Vagina (tissue), 2 donors: ENCODE measurements at places on chromosomes 1 and 21. TPM values are rescaled to one million over a fixed set of nuclear protein-coding genes. Genes with fewer than 3 reads are reported as not detected.
A peak's percentile ranks its signal among the peaks of the same experiment; 100 is the strongest.

PRR9 gene
- total RNA-seq, result not detected

DNA sequence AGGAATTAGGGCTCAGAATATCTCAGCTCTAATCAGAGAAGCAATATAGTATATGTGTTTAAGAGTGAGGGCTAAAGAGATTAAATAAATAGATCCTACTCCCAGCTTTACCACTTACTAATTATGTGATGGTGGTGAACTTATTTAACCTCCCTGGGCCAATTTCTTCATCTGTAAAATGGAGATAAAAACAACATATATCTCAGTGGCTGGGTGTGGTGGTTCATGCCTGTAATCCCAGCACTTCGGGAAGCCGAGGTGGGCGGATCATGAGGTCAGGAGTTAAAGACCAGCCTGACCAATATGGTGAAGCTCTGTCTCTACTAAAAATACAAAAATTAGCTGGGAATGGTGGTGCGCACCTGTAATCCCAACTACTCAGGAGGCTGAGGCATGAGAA lies 135.2 kb downstream of the SLC44A5 start:
- H3K27me3 ChIP-seq, result no peaks in the 10 kb centered on the region
- no peak for DNase-seq
- H3K4me1 ChIP-seq, result no peaks in the 10 kb centered on the region
- no peak overlapping the region for H3K27ac ChIP-seq

- H3K36me3 ChIP-seq, result no peaks in the 10 kb centered on the region
- DNase-seq, result no peak
- H3K4me1 ChIP-seq, result no peaks in the 10 kb centered on the region
- H3K27ac ChIP-seq, result no peak overlapping the region
Observed at GRCh38 chr1:216178281-216178680, 245.0 kb downstream of the USH2A start.

- peaks cover 13% of the 10 kb centered on the region for H3K4me1 ChIP-seq
- no peaks in the 10 kb centered on the region for H3K27me3 ChIP-seq
- H3K27ac ChIP-seq, result no peak overlapping the region
- no peaks in the 10 kb centered on the region for H3K36me3 ChIP-seq
- no peak overlapping the region for H3K4me3 ChIP-seq
Observed at GRCh38 chr1:110237386-110238152, 27.5 kb downstream of the KCNC4 start.

NT5C1A gene
- not detected for total RNA-seq

BARHL2 gene
- total RNA-seq, result not detected

GRCh38 chr1:27576806-27577227 lies 27.1 kb downstream of the AHDC1 start:
- no peak overlapping the region for H3K4me3 ChIP-seq
- H3K27ac ChIP-seq, result peak overlapping the region; percentile 96
- DNase-seq, result no peak
- H3K27me3 ChIP-seq, result no peaks in the 10 kb centered on the region
- peaks cover 85% of the 10 kb centered on the region for H3K4me1 ChIP-seq

DNA sequence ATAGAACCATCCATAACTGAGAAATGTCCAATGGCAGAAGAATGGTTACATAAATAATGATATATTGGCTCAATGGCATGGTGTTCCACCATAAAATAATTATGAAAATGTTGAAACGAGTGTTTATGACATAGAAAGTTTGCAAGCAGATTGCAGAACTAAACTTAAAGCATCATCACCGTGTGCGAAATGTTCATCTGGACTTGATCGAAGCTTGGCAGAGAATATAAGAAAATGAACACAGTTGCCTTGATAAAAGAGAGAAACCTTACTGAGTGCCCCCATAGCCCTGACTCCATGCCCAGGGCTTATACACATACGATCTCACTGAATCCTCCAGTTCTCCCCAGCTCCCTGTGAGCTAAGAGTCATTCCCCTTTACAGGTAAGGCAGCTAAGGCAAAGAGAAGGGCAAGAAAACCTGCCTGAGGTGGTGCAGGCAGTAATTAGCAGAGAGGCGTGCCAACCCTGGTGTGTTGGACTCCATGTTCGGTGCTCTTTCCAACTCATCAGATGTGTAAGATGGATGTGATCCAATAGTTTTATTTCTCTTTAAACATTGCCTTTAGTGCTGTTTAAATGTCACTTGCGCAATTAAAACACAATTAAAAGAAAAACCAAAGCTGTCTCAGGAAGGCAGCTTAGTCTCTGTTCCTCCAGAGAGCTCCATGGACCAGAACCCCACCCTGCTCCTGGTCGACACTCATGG lies 21.8 kb upstream of the SPOCD1 start:
- H3K27ac ChIP-seq, result no peak overlapping the region
- H3K4me3 ChIP-seq, result no peak overlapping the region
- no peak for DNase-seq
- no peaks in the 10 kb centered on the region for H3K27me3 ChIP-seq
- no peaks in the 10 kb centered on the region for H3K36me3 ChIP-seq

DNA sequence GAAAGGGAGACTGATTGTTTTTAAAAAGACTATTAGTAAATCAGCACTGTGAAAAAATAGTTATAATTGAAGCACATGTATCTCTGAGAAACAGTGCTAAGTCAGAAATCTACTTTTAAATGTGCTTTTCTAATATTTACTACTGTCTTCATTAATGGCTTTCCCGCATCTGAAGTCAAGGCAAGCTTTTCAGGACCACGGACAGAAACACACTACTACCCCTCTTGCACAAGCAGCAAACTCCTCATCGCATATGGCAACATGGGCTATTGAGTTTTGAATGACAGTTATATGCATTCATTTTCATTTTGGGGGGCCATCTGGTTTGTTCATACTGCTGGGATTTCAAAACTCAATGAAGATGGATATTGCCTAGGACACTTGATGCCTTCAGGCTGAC lies 433.4 kb upstream of the CAMK1G start:
- H3K27ac ChIP-seq, result no peak overlapping the region
- no peak overlapping the region for H3K4me3 ChIP-seq
- no peak for DNase-seq
- H3K36me3 ChIP-seq, result no peaks in the 10 kb centered on the region
- no peaks in the 10 kb centered on the region for H3K4me1 ChIP-seq

- H3K27ac ChIP-seq, result peak overlapping the region; percentile 100
- DNase-seq, result no peak
- H3K4me1 ChIP-seq, result peaks cover 67% of the 10 kb centered on the region
Observed at GRCh38 chr1:153533689-153534201, 2.0 kb downstream of the S100A6 start.
